ENCODE measurements at places on chromosomes 4 and X.

- no peak for DNase-seq
These were observed 16.8 kb upstream of the CLTRN start for GRCh38 chrX:15681433-15681832.

- no peak for DNase-seq
These were observed 61.3 kb downstream of the ZNF81 start for GRCh38 chrX:47898024-47898423.

DNA sequence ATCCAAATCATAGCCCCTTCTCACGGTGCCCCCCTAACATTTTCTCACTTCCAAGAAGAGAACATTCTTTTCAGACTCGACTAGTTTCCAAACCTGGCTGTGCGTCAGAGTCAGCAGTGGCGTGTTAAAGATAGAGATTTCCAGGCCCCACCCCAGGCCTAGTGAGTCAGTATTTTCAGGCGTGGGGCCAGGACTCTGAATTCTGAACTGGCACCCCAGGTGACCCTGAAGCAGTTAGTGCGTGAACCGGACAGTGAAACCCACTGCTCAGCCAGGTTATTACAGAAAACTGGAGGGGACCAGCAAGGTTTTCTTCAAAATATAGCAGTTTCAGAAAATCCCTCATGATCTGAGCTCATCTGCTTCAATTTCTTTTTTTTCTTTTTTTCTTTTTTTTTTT, 35.0 kb upstream of the BCOR start:
- DNase-seq, result no peak

- DNase-seq, result no peak
These were observed 111.1 kb downstream of the RTL3 start for GRCh38 chrX:78548012-78548411.

GRCh38 chr4:94814237-94814636, 56.5 kb downstream of the BMPR1B start:
- DNase-seq, result no peak

DNA sequence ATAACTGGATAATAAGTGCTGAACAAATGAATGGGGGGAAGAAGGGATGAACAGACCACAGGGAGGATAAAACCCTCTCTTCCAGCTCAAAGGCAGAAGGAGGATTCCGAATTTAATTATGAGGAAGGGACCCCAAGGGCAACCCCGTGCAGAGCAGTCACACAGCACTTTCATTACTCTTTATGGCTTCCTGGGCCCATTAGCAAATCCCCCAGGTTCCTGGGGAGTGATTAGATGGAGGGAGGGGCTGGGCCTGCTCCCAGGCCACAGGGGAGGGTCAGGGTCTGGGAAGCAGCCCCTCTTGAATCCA, 67.1 kb downstream of the PPP2R2C start:
- no peak for DNase-seq

DNA sequence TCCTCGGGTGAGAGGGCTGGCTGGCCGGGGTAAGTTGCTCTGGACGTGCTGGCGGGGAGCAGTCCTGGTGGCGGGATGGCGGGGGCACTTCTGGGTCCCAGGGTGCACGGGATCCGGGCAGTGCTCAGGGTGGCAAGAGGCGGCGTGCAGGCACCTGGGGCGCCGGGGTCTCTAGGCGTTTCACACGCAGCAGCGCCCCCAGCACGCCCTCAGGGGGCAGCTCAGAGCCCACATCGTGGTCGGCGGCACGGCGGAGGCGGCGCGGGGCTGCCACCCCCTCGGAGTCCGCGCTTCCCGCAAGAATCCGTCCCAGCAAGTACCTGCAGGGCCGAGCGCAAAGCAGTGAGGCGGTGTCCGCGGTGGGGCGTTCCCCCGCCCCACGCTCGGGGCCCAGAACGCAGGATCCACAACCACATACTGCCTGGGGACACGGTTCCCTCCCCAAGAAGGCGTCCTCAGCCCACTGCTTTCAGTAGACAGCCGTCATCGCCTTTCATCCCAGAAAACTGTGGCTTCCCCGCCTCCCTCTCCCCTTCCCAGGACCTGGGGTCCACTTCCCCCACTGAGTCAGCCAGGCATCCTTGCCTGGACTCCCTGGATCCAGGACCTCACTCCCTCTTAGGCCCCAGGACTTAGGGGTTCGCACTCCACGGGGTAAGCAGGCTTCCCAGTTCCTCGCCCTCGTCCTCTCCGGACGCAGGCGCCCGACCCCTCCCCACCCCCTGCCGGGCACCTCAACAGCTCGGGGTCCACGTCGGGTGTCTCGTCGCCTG, 4.1 kb downstream of the PCSK1N start:
- no peak for DNase-seq

DNA sequence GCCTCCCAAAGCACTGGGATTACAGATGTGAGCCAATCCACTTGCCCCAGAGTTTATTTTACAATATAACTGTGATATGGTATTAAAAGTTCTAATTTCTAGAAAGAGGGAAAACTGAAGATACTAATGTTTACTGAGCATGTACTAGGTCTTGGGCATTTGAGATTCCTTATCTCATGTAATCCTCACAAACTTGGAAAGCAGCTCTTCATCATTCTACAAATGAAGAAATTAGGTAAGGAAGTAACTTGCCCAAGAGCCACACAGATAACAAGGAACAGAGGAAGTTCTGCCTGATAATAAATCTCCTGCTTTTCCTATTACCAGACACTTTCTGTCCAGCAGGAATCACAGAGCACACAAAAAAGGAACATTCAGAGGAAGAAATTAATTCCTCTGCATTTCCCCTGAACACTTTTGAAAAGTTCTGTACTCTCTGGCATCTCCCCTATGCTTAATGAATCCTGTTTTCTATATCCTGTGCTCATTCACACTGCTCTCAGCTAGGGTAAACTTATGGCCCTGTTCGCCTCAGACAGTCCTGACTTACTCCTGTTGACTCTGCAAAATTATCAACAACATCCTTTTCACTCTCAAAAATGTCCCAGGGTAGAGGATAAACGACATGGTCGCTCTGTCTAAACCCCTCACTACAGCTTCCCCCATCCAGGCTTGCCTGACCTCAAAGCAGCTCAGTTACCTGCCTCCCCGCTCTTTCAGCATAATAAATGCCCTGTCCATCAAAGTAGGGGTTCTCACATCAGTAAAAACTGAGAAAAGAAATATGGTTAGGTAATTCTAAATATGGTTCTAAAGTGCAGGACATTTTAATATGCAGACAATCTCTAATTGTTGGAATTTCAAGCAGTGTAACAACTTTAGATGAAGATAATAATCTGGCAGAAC, 13.6 kb downstream of the SH3RF1 start:
- DNase-seq, result no peak

GRCh38 chr4:5882947-5883346, 9.9 kb downstream of the CRMP1 start:
- no peak for DNase-seq

- no peak for DNase-seq
These were observed 30.8 kb upstream of the MTNR1A start for GRCh38 chr4:186586205-186586604.

DNA sequence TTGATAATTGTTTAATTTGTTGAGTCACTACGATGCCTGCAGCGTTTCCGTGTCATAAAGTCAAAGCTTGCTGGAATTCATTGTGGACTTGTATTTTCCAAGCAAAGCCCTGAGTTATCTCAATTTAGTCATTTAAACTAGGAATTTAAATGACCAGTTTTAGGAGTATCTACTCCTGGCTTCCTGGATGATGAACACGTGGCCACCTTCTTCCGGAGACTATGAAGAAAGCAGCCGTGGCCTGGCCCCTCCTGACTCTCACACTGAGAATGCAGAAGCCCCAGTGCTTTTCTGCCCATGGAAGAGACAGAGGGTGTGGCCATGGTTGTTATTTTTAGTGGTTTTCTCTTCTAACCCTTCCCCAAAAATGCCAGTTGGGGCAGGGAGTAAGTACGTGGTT, 250.7 kb upstream of the GATB start:
- DNase-seq, result no peak

- DNase-seq, result no peak
These were observed 1900.8 kb upstream of the PCDH10 start for GRCh38 chr4:131248314-131248713.
